Astrocyte of the cerebellum (primary cell): ENCODE measurements at places on chromosomes 1 and 21.

GRCh38 chr1:27527223-27527889, 37.4 kb upstream of the WASF2 start:
- DNase-seq = no peak

- DNase-seq = no peak
Observed at GRCh38 chr1:156712626-156713025, 7.2 kb upstream of the CRABP2 start.

DNA sequence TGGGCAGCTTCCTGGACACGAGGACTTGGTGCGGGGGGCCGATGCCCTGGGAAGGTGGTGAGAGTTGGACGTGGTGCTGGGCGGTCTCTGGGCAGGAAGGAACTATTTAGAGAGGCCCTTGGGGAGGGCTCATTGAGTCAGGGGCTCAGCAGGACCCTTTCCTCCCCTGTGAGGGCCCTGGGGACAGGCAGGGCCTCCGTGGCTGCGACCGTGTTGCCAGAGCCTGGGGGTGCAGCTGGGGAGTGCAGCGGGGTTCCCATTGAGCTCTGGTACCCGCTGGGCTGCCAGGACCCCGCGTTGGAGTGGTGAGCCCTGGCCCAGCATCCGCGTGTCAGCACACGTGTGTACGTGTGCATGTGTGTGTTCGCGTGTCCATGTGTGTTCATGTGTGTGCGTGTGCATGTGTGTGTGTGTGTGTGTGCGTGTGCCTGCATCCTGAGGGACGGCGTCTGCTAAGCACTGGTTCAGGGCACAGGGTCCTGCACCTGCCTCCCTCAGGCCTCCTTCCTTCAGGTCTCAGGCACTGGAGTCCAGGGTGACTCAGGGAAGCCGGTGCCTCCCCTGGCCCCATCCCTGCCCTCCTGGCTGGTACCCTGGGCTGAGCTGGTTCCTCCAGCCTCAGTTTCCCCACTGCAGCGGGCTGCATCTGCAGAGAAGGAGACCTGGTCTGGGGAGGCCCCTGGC, 10.7 kb downstream of the RNF223 start:
- DNase-seq = no peak

DNA sequence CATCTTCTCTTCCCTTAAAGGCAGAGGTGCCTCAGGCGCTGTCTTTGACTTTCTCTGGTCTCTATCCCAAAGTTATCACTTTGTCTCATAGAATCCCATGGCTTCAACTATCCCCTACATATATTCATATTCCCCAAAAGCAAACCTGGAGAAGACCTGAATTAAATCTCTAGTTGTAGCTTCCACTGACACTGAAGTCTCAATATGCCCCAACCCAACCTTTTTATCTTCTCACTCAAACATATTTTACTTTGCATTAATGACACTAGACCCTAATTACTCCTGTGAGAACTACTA, 354.5 kb upstream of the DUSP10 start:
- DNase-seq = no peak

DNA sequence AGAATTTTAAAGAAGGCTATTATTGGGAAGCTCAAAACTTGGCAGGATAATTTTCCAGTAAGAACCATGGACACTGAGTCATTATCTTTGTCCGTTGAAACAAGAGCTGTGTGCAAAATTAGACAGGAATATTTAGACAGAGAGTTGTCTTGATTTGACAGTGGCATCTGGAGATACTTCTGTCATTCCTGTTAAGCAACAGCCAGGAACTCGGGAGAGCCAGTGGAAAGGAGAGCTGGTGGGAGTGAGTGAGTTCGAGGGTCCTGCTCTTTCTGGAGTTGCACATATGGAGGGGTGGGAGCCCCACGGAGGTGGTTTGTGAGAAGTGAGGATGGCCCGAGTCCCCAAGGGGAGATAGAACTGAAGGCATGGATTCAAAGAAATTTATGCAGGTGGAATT, 3.1 kb downstream of the COQ8A start:
- DNase-seq = no peak

GRCh38 chr1:156006666-156007376, 13.9 kb downstream of the SSR2 start:
- no peak for DNase-seq

- DNase-seq = no peak
Observed at GRCh38 chr1:83742446-83742845, 256.5 kb downstream of the TTLL7 start.

- DNase-seq = no peak
Observed at GRCh38 chr1:24805534-24806301, 60.5 kb downstream of the CLIC4 start.

GRCh38 chr1:41913014-41913413, 5.7 kb downstream of the HIVEP3 start:
- DNase-seq = no peak

DNA sequence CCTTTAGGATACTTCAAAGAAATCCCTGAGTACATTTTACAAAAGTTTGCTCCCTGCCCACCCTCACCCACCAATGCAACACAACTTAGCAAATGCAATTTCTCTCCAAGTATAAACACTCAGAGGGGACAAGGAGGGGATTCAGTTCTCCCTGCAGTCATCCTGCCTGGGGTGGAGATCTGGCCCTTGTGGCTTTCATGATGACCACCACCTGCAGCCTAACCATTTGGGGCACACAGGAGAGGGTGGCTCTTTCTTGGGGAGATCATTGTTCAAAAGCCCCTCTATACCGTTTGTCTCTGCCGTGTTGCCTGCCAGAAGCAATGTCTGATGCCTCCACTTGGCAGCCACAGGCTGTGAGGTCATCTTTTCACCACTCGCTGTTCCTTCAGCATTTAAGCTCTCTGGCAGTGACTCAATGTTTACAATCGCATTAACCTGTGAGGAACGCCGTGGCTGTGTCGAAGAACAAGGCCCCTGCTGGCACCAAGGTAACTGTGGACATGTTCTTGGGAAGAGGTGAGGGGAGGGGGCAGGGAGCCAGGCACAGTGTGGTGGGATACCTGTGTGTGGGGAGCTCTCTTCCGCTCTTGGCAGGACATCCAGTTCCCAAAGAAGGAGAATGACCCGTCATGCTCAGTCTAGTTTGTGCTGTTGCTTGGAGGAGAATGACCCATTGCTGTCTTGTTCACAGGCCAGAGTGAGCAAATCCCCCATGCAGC, 103.9 kb upstream of the DUSP10 start:
- peak; percentile 72 for DNase-seq

DNA sequence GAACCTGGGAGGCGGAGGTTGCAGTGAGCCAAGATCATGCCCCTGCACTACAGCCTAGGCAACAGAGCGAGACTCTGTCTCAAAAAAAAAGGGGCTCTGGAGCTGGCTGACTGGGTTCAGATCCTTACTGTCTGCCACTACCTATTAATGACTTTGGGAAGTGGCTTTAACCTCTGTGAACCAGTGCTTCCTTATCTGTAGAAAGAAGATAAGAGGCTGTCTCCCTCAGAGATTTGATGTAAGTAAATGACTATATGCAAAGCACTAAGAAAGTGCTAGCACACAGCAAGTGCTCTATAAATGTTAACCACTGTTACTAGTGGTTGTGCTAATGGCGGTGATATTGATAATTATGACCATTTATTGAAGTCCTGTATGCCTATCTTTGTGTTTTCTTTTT, 94.6 kb downstream of the VPS13D start:
- DNase-seq = no peak

GRCh38 chr1:51518586-51519047, 449 bp downstream of the EPS15 start:
- DNase-seq = no peak

GRCh38 chr1:232422898-232423297, 207.0 kb downstream of the SIPA1L2 start:
- DNase-seq = no peak

GRCh38 chr21:45706299-45706698, 62.8 kb downstream of the PCBP3 start:
- no peak for DNase-seq
